AML-193 (cell line): ENCODE measurements at places on chromosomes 12 and 14.

DNA sequence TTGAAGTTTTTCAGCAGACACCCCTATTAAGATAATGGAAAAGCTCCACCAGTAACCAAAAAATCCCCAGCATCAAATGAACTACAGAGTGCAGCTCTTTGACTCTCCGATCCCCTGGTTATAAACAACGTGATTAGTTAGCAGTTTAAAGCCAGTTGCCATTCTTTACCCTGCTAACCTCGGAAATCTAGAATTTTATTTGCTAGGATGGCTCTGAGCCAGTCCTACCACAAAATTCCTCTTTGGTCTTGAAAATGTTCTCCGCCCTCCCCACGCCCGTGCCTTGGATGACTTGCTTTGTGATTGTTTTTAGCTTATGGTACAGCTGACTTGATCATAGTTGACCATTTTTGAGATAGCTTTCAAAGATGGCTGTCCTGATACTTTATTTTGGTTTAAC is 1.2 kb downstream of the KLHDC2 start:
- DNase-seq = no peak

DNA sequence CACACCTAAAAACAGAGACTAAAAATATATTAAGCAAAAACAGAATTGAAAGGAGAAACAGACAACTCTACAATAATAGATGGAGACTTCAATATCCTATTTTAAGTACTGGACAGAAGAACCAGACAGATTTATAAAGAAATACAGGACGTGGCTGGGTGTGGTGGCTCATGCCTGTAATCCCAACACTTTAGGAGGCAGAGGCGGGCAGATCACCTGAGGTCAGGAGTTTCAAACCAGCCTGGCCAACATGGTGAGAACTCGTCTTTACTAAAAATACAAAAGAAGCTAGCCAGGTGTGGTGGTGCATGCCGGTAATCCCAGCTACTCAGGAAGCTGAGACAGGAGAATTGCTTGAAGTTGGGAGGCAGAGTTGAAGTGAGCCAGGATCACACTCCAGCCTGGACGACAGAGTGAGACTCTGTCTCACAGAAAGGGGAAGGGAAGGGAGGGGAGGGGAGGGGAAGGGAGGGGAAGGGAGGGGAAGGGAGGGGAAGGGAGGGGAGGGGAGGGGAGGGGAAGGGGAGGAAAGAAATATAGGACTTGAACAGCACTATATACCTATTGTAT is 53.0 kb downstream of the CDK17 start:
- no peak for DNase-seq

DNA sequence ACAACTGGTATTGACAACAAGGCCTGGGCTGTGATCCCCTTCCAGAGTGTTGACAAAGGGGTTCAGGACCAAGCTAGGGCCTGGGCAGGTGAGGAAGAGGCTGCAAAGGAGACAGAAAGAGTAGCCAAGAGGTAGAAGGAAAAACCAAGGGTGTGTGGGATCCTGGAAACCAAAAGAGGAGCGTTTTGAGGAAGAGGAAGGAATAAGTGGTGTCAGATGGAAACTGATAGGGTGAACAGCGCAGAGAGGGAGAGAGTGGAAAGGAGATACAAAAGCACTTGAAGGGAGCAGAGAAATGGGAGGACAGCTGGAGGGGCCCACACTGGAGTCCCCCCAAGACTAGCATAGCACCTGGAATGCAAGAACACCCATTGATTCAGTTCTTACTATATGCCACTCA is 8.3 kb upstream of the HVCN1 start:
- no peak for DNase-seq

DNA sequence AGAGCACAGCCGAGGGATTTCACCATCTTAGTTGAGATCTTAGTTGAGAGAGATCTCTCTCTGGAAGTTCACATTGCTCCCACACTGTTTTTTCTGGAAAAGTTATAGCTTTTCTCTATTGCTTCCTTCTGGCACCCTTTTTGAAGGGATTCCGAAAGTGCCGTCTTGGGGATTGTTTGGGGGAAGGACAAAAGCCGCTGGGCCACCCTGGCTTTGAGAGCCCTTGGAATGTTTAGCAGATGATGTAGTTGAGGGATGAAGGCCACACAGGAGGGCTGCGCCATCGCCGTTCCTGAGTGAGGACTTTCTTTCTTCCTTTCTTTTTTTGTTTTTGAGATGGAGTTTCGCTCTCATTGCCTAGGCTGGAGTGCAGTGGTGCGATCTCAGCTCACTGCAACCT is 17.7 kb downstream of the PLEKHG3 start:
- no peak for DNase-seq

DNA sequence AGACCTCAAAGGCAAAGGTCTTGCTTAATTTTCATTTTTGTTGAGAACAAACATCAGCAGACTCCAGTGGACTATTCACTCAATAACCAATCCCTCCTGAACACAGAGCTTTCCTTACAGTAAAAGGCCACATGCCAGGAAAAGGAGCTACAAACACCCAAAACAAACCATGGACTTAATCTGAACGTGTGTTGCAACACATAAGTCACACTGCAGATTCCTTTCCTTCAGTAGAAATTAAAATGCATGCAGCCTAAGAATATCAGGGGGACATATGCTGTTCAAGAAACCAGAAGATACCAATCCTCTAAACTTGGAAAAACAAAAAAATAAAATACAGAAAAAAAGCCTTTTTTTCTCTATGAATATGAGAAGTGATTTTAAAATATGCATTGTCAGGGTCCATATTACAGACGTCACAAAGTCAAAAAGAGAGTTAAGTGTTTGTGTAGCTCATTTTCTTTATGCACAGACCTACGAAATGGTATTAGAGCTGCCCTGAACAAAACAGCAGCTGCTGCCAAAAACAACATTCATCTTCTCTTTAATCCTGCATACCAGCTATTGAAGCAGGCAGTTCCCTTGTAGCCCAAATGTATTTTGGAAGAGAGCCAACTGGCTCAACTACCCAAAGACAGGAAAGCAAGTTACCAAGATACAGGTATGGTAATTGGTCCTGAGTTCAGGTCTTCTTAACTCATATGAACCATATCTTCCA is 26.2 kb downstream of the KITLG start:
- DNase-seq = no peak

DNA sequence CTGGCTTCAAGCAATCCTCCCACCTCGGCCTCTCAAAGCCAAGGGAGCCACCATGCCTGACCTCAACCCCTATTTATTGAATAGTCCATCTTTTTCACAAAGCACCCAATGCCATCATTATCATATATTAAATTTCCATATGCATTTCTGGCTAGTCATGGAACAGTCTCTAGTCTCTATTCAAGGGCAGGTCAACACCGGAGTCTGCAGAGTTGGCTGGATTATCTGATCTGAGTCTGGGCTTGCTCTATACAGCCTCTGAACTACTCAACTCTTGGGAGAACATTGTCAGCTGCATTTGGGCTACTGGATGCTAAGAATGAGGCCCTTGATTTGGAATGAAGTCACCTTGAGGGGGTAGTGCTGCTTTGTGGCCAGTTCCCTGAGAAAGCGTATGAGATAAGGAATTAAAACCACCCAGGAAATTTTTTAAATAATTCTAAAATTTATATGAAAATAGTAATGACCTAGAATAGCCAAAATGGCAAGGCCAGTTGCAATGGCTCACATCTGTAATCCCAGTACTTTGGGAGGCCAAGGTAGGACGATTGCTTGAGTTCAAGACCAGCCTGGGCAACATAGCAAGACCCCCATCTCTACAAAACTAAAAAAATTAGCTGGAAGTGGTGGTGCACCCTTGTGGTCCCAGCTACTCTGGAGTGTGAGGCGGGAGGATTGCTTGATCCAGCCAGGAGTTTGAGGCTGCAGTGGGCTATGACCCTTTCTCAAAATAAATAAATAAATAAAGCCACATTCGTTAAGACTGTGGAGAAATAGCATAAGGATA is 6.9 kb upstream of the NAA25 start:
- DNase-seq = no peak

- no peak for DNase-seq
Measured at GRCh38 chr12:51012570-51013236, 13.5 kb downstream of the SLC11A2 start.

DNA sequence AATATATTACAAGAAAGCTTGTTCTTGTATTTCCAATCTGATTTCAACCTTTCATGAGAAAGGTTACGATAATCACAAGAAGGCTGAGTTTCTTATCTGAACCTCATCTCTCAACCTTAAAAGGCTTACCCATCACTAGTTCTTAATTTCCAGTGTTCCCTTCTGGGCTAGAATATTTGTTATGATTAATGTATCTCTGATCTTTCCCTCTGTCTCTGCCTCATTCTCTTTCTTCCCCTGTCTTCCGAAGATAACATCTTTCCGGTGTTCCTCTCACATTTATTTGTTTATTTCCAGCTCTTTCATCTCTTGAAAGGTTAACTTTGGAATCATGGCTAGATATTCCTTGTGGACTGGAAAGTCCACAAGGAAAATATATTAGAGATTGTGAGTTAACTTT is 255.9 kb downstream of the SLC6A15 start:
- no peak for DNase-seq

GRCh38 chr14:99664937-99665273 is 19.2 kb upstream of the CYP46A1 start:
- DNase-seq = no peak

DNA sequence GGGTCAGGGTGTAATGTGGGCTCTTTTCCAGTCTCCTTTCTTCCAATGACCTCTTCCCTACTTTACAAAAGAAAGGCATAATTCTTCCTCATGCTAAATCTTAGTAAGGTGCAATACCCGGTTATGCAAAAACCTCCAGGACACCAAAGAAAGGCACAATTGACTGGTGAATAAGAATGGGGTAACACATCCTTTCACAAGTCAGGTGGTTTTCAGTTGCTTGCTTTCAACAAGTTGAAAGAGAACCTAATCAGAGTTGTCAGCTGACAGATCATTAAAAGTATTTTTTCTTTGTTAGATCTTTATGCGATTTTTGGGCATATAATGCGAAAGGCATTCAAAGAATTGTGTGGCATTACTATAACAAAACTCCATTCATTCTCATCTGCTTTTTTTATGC is 1.3 kb upstream of the AEBP2 start:
- DNase-seq = no peak

DNA sequence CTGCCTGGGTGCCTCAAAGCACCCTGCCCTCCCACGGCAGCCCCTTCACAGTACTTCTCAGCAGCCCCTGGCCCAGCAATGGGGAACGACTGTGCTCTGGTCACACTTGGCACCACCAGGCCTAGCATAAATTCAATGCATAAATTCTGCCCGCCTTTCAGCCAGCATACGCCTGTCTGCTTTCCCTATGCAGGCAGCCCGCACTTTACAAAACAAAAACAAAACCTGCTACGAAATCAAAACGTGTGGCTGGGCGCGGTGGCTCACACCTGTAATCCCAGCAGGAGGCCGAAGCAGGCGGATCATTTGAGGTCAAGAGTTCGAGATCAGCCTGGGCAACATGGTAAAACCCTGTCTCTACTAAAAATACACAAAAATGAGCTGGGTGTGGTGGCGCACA is 33.5 kb downstream of the SNRNP35 start:
- DNase-seq = no peak

DNA sequence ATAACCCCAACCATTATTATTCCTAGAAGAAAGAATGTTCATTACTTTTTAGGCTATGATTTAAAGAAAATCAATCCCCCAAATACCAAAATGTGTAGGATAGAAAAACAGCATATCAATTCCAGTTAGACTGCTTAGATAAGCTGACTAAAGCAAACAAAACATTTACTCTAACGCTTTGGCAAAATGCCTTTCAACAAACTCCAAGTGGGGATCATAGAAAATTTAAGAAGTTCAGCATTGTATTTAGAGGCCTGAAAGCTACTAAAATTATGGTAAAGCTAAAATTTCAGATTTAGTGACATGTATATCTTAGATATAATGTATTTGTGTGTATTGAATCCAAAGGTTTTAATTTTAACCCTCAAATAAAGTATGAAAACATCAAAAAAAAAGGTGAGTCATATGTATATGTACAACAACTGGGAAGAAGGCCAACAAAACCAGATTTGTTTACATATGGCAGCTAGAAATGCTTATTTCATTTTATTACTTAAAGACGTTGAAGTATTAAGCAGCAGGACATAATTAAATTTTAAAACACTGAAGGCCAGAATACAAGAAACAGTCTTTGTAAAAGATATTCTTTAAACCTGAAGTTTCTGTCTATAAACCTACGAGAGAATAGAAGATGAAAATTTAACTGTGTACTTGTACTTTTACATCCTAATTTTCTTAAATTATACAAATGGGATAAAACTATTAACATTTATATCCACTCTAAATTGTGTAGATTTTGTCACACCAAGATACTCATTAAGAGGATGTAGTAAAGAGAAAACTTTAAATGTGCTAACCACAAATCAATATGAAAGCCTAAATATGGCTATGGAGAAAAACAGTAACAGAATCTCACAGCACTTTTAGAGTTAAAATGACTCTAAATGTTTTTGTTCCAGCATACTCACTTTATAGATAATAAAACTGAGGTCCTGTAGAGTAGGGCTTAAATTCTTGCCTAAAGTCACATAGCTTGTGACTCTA is 71.4 kb downstream of the SLC41A2 start:
- no peak for DNase-seq

DNA sequence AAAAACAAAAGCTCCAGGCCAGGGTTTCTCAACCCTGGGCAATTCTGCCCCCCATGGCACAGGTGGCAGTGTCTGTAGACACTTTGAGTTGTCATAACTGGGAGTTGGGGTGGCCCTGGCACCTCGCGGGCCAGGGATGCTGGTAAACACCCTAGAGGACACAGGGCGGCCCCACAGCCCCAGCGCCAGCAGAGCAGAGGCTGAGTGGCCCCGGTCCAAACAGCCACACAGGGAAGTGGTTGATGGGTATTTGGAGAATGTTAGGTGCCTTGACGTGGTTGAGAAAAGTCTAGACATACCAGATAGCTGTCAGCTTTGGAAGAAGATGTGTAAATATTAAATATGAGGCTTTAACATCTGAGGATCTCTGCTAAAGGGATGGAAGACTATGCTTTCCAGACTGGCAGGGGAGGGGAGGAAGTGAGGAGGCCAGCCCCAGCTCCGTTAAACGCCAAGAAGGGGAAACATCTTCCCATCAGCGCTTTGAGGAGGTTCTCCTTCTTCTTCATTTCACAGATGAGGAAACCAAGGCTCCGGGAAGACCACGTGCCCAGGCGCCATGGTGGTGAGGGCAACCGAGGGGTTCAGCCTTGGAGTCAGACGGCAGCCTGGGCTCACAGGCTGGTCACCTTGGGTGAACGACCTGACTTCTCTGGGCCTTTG is 103.7 kb downstream of the SCARB1 start:
- no peak for DNase-seq

DNA sequence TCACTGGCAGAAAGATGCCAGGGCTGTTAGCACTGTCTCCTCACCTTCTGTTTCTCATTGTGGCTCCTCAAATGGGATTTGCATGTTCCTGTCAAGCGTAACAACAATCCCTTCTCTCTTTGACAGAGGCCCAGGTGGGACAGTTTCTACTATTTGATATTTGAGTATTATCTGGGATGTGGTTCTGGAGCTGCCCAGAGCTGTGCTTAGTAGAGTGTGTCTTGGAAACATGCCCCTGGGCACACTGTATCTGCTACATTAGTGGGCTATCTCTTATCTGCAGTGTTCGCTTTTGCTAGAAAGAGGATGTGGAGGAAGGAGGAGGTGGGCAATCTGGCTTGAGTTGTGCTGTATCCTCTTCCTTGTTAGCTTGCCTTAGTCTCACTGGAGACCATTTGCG is 3.8 kb upstream of the ACADS start:
- DNase-seq = no peak
